ENCODE measurements at places on chromosomes 13 and 19.
A peak's percentile ranks its signal among the peaks of the same experiment; 100 is the strongest.

GRCh38 chr13:63088226-63088625 lies 1672.6 kb upstream of the PCDH20 start:
- DNase-seq = no peak

GRCh38 chr13:110343241-110343865 lies 36.3 kb downstream of the COL4A2 start:
- DNase-seq = no peak

- DNase-seq = no peak
Measured at GRCh38 chr13:112062072-112062567, 4.8 kb upstream of the SOX1 start.

DNA sequence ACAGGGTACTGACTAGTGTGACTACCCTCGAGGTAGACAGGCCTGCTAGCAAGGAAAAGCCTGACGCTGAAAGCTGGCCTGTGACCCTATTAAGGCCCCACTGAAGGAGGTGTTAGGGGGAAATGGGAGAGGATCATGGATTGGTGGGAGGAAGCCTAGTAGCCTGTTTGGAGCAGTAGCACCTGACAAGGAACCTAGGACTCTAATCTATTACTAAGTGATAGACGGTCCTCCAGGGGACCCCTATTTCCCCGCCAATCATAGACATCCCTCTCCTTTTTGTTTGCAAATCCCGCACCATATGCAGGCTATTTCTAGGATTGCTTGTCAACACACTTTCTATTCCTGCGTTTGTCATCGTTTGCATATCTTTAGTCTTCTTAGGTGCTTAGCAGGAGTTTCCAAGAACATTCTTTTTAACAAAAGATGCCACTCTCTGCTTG lies 1338.8 kb upstream of the MIR17HG start:
- peak; percentile 12 for DNase-seq

DNA sequence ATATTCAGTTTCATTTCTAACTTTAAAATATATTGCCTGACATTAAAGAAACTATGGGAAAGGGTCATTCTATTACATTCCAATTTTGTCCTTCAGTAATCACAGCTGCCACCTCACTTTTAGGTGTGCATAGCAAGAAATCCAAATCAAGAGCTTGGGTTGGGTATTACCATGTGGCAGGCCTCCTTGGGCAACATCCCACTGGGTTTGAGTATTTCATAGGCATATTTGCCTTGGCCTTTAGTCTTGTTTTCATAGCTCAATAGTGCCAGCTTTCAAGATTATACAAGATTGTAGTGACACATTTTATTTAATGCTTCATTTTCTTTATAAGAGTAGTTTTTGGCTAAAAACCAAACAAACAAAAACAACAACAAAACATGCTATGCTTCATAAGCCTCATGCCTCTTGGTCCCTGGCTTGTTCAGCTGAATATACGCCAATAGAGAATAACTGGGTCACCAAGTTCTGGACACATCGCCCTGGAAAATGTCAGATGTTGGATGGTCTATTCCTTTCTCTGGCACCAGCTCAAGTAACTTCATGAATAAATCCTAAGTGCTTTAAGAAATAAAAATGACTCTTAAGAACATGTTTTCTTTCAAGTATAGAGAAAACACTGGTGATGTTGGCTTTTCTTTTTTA lies 167.4 kb upstream of the STARD13 start:
- DNase-seq = no peak

DNA sequence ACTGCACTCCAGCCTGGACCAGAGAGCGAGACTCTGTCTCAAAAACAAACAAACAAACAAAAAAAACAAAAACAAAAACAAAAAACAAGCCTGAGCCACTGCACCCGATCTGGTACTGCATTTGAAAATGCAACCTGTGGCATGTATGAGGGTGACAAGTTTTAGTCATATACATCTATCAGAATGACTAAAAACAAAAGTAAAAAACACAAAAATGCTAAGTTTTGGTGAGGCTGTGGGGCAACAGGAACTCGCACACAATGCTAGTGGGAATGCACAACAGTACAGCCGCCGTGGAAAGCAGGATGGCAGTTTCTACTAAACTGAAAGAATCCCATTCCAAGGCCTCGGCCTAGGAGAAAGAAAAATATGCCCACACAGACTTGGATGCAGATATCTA lies 7.8 kb downstream of the EBPL start:
- DNase-seq = no peak

GRCh38 chr19:30148039-30148790 lies 206.2 kb downstream of the URI1 start:
- DNase-seq = no peak

GRCh38 chr13:49549289-49549688 lies 36.1 kb downstream of the RCBTB1 start:
- peak; percentile 40 for DNase-seq

GRCh38 chr19:14375055-14375581 lies 6.1 kb upstream of the ADGRE5 start:
- DNase-seq = no peak
